Hippocampal formation (tissue), 2 donors: ENCODE measurements at places on chromosomes 6 and 20.
A peak's percentile ranks its signal among the peaks of the same experiment; 100 is the strongest.

DNA sequence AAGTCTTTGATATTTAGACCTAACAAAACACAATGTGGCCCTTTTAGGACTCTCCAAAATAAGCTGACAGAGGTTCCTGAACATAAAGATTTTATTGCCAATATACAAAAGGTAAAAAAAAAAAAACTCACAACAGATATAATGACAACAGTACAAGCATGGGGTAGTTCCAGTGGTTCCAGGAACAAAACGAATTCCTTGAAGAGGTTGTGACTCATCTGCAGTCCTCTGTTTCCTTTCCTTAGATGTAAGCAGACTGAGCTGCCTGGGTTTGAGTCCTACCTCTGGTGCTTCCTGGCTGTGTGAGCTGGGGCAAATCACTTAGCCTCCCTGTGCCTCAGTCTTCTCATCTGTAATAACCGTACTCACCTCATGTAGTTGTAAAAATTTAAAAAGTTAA is 13.3 kb upstream of the CTAGE9 start:
- DNase-seq: no peak

DNA sequence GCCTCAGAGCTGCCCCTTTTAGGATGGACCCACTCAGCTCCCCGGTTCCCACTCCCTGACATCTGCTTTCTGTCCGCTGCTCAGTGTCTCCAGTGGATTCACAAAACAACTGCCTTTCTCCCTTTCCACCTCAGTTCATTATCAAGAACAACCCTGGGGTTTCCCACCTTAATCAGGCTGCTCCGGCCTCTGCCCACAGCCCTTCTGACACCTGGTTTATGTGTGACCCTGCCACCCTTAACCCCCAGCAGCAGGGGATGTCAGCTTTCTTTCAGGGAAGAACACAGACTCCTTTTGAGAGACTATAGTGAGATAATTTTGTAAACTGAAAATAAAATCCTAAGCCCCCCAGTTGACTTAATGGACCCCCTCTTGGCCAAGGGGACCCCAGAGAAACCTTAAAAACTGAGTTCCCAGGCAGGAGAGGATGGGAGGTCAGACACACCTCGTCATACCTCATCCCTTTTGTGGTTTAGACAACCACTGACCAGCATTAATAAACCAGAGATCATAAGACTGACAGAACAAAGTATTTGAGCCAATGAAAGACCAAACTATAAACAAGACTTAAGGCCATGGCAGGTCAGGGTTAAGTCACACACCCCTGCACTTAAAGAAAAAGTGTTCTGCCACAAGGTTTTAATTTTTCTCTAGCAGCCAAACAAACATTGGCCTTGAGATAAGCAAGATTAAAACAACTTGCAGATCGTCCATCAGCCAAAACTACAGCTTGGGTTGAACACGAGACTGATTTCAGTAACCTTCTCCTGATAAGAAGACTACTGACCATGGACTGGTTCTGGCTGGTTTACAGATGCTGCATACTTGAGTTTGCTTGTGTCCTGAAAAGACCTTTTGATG is 42.4 kb upstream of the DDR1 start:
- no peak for DNase-seq

DNA sequence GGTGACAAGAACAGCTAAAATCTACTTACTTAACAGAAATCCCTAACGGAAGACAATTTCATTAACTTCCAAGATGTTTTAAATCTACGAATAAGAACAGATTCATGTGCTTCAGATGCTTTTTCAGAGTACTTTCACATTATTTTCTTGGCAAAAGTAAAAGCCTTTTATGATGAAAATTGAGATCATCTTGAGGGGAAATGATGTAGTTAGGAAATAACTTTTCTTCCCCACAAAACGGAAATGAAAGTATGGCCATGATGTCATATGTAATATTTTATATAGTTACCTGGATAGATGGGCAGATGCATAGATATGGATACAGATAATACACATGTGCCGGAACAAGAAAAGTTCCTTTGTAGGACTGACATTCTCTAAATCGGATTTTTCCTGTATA is 32.8 kb downstream of the SASH1 start:
- DNase-seq: no peak

GRCh38 chr20:51535075-51535386 is 7.5 kb downstream of the NFATC2 start:
- peak; percentile 14 for DNase-seq

DNA sequence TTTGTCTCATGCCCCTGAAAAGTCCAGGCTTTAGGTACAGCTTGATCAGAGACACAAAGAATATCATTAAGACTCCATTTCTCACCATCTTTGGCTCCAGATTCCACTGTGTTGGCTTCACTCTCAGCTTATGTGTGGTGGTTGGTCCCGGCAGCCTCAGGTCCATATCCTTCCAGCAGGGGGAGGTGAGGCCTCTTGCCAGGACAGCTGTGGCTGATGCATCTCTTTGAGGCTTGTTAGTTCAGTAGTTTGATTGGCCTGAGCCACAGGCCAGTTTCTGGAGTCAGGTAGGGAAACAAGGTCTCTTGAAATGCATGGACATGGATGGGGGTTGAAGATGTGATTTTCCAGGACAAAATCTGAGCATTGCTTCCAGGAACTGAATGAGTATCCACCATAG is 62.4 kb downstream of the JAG1 start:
- no peak for DNase-seq

DNA sequence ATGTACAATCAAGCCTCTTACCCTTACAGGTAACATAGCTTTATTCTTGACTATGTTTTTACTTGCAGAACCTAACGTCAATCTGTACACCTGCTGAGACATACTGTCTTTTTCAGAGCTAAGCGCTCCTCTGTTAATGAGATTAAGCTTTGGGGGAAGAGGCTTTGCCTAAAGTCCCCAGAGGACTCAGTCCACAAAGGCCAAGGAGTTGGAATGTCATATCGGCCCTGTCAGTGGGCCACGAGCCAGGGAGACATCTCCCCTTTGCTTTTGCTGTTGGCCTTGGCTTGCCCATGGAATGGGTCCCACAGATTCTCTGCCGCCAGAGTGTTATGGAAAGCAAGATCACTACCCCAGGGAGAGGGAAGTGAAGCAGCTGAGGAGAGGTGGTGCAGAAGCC is 64.1 kb upstream of the SOX4 start:
- DNase-seq: no peak

DNA sequence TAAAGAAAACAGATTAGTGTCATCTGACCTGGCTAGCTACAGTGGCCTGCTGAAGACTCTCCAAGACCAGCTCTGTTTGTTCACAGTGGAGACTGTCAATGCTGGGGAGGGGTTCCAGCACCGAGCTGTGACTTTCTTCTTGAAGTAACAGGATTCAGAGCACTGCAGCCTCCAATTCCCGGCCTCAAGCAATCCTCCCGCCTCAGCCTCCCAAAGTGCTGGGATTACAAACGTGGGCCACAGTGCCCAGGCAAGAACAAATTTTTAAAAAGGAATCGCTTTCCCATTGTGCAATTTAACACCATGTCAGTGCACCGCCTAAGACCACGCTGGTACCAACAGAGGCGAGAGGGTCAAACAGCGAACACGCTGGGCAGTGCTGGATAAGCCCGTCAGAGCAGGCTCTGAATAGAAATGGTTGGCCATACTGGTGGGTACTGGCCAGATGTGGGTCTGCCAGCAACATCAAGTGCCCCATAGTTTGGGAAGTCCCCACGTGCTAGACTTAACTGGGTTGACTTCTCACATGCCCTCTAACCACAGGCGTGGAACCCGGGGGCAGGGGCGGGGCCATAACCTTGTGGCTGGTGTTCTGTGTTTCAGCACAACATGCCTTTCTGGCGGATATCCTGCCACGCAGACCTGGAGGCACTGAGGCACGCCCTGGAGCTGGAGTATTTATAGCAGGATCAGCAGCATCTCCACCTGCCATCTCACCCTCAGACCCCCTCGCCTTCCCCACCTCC is 168.9 kb downstream of the ZMYND8 start:
- DNase-seq: no peak
